ENCODE measurements at places on chromosomes 2 and 18.

DNA sequence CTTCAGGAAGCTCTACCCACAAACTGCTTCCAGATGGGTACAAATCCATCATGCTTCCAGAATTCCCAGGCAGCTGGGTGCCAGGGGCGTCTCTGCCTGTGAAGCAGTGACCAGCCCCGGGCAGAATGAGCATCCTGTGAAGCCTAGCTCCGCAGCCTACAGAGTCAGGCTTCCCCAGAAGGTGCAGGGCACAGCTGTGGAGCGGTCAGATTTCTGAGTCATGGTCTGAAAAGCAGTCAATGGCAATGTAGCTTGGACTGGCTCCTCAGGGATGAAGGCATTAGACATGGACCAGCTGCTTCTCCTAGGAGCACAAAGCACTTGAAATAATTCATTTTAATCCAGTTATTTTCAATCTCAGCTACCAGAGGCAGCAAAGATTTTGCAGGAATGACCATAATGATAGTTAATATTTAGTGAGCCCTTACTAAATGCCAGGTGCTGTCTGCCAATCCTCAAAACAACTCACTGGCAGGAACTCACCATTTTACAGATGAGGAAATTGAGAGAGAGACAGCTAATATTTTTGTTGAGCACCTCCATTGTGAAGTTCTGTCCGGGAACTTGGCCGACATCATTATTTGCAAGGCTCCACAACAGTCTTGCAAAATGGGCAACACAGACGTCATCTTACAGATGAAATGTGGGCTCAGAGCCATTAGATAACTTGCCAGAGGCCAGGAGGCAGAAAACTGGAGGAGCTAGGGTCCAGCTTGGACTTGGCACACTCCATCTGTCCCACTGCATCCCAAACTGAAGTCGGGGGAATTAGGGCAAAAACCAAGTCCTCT lies 31.7 kb downstream of the ACMSD start:
- DNase-seq: no peak

DNA sequence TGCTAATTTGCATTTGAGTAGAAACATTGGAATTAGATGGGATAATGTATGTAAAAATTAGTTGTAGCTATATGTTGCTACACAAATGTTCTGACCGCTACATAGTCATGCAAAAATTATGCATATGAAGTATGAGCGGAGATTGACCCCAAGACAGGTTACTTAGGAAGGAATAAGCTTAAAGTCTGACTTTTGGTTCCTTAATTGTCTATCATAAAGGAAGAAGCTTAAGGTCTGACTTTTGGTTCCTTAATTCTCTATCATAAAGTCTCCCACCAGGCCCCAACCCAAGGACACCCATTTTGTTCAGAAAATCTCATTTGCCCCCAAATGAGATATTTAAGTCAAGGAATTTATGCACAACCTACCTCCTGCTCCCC lies 106.5 kb downstream of the EVA1A start:
- no peak for DNase-seq

- DNase-seq: no peak
Observed at GRCh38 chr2:192298664-192299063, 103.9 kb upstream of the TMEFF2 start.

DNA sequence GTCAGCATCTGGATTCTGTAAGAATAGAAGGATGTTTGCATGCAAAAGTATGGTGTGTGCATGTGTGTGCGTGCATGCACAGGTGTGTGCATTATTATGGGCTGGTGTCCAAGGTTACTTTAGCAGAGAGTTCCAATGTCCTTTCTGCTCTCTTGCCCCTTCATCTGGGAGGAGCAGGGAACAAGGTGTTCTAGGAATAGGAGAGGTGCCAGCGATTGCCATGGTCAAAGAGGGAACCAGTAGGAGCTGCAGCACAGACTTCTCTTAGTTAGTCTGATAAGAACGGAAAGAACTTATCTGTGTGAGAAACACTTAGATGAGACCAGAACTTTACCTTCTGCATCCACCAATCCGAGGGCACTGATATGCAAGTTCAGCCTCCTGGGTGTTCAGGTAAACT lies 8.3 kb downstream of the GPR45 start:
- no peak for DNase-seq

DNA sequence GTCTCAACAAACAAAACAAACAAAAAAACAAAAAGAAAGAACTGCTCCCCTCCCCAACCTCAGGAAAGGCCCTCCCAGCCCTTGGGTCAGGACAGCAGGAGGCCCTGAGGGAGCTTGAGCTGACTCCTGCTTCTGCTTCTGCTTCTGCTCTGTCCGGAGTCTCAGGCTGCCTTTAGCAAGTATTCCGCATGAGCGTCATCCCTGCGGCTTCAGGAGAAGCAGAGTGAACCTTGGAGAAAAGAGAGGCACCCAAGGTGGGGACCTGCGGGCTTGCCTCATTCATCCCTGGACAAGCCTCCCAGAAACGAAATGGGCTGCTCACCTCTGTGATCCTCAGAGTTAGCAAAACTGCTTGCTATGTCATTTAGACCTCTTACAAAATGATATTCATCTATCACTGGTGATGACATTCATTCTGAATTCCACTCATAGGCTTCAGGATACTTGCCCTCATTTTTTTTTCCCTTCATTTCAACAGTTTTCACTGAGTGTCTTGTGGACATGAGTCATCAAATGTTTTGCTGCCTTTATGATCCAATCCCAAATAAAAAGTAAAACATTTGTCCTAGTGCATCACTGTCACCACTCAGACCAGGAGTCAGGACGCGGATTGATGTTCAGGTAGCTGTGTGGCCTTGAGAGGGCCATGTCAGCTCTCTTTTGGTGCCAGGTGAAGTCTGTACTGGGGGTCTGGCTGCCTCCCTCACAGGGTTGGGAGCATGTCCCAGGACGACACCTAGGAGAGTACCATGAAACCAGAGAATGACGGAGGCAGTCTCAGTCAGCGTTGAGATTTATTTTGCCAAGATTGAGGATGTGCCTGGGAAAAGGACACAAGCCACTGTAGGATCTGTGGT lies 51.7 kb downstream of the IMPA2 start:
- DNase-seq: no peak

DNA sequence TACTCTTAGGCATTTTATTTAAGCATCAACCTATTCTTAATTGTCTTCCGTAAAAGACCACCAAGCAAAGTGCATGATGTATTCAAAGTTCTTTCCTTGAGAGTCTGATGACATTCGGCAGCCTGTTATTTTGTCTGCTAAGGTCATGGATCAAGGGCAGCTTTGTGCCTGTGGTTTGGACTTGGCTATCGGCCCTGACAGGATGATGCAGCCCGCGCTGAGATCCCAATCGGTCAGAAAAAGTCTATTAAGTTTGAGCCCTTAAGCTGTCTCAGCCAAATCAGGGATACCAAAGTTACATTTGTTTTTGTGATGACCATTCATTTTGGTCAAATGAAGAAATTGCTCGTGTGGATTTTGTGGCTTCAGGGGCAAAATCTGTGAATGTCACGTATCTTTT lies 718.9 kb upstream of the FANCL start:
- no peak for DNase-seq

DNA sequence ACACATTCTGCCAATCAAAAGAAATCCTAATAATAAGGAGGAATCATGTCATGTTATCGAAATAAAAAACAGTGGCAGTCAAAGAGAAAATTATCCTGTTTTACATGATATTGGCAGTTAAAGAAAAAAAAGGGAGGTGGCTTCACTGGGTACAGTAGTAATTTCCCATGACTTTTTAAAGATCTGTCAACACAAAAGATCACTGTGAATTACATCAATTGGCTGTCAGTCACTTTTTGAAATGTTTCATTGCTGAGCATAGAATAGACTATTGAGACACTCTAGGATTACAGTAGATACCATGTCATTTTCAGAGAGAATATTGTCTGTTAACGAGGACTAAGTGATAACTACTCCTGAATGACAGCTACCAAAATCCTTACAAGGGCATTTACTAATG lies 335.7 kb upstream of the CYP26B1 start:
- no peak for DNase-seq

DNA sequence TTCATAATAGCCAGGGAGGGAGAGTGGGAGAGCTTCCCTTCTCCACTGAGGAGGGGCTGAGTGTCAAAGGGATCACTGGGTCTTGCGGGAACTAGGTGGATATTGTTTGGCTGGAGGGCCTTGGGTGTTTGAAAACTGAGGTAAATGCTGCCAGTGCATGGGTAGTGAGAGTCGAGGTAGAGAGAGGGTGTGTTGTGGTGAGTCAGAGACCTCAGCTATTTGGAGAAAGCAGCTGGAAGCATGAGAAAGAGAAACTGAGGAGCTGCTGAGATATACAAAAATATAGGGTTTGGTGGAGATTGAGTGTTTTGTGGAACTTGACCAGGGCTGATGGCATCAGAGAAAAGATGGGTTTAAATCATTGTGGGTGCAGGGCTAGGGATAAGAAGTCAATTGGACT lies 127.0 kb upstream of the CCDC195 start:
- DNase-seq: no peak

- no peak for DNase-seq
Observed at GRCh38 chr2:191109888-191110287, 40.9 kb downstream of the STAT4 start.

GRCh38 chr18:37493352-37493935 lies 72.2 kb downstream of the CELF4 start:
- DNase-seq: no peak

- no peak for DNase-seq
Observed at GRCh38 chr2:206867006-206867405, 72.3 kb upstream of the CPO start.

DNA sequence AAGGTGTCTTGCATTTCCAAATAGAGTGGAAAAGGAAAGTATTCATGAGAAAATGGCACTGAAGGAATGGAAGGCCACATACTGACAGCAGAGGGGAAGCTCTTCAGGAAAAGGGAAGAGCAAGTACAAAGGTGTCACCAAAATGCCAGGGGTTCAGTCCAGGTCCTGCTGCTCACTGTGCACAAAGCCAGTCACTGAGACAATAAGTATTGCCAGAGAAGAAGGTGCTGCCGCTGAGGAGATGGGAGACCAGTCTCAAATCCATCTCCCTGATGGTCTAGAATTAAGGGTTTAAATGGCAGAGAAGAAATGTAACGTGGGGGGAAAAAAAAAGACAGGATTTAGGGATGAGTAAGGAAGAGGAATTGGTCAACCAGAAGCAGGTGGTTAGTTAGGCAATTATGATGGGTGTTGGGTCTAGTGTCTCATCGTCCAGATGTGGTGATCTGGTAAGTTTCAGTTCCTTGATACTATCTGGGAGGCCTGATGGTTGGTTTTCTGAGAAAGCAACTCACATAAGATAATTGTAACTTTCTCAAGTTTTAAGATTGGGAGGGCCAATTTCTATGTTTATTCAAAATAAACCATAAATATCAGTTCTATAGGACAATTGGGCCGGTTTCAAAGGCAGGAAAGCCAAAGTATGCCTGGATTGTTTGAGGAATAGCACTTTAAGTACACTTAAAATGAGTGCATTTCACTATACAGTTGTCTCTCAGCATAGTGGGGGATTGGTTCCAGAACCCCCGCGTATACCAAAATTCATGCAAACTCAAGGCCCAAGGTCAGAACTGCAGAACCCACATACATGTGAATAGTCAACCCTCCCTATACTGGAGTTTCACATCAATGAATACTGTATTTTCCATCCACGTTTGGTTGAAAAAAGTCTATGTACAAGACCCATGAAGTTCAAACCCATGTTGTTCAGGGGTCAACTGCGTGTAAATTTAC lies 109.1 kb upstream of the DNAJC10 start:
- no peak for DNase-seq

DNA sequence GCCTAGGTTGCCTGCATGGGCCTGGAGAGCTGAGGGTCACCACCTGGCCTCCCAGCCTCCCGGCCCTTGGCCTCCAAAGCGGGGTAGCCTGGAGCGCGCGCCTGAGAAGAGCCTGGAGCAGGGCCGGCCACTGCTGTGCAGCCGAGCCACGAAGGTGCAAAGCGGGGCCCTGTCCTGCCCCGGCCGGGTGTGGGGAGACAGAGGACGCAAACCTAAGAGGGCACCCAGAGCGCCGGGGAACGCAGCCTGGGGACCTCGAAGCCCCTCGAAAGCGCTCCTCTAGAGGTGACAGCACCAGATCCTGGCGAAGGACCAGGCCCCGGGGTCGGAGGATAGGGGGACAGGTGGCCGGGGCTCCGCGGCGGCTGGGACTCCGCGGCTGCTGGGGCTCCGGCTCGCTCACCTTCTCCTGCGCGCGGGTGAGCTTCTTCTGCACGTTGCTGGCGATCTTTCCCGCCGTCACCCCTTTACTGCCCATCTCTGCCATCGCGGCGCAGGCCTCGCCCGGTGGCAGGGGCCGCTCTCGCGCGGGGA lies 430 bp downstream of the BIN1 start:
- no peak for DNase-seq

GRCh38 chr18:23502516-23503037 lies 734 bp upstream of the RMC1 start:
- no peak for DNase-seq

DNA sequence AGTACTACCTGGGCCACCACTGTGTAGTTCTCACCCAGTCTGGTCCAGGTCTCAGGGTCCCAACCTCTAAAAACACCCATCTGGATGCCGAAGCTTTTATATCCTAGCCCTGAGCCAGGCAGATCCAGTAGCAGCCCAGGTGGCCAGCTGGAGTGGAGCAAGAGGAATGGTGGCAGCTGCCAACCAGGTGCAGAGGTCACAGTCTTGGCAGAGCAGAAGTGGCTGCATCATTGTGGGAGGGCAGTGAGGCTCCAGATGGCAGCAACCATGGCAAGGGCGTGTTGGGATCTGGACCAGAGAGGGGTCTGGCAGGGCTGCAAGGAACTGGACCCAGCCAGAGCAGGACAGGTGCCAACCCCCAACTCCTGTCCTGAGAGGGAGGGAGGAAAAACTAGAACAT lies 72.2 kb upstream of the AGAP1 start:
- DNase-seq: no peak

GRCh38 chr2:23941644-23942043 lies 1.4 kb downstream of the UBXN2A start:
- no peak for DNase-seq

- DNase-seq: no peak
Observed at GRCh38 chr18:44732238-44732563, 51.5 kb downstream of the SETBP1 start.

DNA sequence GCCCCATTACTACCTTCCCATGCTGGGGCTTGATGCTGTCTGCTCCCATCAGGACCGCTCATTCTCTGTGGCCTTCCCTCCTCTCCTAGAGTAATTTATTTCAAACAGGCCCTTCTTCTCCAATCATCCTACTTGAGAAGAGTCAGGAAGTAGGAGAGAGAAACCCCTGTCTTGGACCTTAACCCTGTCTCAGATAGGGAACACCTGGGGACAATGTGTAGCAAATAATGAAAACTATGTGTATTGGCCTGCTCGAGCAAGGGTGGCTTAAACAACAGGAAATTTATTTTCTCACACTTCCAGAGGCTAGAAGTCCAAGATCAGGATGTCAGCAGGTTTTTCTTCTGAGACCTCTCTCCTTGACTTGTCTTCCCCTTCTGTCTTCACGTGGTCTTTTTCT lies 26.6 kb upstream of the NEMP2 start:
- DNase-seq: no peak

- DNase-seq: no peak
Observed at GRCh38 chr2:66874411-66874810, 439.5 kb downstream of the MEIS1 start.

All from T-helper 1 cell (primary cell).